ENCODE measurements at places on chromosomes 16 and 17.

- no peak for DNase-seq
These were observed 33.7 kb downstream of the RGS9 start for GRCh38 chr17:65170839-65171238.

DNA sequence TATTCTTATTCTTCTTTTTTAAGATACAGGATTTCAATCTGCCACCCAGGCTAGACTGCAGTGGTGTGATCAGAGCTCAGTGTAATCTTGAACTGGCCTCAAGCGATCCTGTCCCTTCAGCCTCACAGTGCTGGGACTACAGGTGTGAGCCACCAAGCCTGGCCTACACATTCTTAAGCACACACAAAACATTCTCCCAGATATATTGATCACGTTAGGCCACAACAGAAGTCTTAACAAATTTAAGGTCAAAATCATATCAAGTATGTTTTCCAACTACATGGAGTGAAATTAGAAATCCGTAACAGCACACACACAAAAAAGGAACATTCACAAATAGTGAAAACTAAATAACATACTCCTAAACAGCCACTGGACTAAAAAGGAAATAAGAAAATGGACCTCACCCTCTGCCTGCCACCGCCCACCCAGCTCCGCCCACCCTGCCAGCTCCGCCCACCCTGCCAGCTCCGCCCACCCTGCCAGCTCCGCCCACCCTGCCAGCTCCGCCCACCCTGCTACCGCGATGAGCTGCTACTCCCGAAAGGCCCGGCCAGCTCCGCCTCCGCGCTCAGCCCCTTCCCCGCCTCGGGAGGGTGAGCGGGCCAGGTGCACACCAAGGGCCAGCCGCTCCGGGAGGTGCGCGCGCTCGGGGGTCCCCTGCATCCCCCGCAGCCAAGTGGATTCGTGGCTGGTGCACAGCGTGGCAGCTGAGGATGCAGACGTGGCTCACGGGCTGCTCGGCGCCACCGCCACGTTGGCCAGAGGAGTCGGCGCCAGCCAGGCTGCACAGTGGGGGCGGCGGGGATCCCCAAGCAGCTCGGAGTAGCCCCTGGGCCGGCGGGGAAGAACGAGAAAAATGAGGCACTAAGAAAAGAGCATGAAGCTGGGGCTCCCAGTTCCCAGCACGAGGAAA lies 41.2 kb downstream of the C16orf87 start:
- peak; percentile 84 for DNase-seq

DNA sequence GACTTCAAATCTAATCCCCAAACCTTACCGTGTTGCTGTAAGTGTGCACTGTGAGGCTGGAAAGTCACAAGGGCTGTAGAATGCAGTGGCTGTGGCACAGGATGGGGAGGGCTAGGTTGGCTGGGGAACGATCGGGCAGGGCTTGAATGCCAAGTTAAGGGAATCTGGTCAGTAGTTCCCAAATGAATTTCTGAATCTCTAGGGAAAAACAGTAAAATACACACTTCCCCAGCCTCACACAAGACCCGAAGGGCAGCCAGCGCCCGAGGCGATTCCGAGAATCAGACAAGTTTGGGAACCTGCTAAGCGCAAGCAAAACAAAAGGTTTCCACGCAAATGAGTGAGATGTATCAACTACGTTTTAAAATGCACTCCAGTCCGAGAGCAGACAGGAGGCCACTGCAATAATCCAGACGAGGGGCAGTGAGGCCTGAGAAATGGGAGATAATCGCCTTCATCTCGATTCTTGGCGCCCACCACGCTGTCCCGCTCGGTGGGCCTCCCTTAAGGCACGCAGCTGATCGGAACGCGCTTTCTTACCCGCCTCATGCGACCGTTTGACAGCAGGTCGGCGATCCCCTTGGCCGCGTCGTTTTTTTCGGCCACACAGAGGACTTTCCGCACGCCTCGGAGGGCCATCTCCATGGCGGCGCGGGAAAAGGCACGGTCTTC lies 599 bp downstream of the TOP3A start:
- DNase-seq = peak; percentile 30

GRCh38 chr16:71796501-71797097 lies 12.0 kb downstream of the AP1G1 start:
- no peak for DNase-seq

GRCh38 chr17:58630883-58631522 lies 60.8 kb downstream of the TEX14 start:
- no peak for DNase-seq

- DNase-seq = no peak
These were observed 9.2 kb upstream of the ABR start for GRCh38 chr17:1188812-1189504.

DNA sequence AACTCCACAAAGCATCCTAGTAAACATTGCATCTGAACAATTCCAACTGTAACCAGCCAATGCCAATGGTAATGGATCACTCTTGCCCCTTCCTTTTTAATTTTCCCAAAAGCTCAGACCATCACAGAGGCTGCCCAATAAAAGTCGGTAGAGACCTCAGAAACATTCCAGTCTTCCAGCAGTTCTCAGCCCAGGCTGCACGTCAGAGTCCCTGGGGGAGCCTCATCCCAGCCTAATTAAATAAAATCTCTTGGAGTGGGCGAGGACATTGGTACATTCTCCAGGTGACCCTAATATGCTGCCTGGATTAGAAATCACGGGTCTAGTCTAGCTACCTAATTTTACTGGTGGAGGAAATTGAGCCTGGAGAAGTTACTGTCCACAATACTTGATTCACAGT lies 117.1 kb upstream of the MYOCD start:
- no peak for DNase-seq

- no peak for DNase-seq
These were observed 31.0 kb downstream of the MYH10 start for GRCh38 chr17:8599351-8600011.

DNA sequence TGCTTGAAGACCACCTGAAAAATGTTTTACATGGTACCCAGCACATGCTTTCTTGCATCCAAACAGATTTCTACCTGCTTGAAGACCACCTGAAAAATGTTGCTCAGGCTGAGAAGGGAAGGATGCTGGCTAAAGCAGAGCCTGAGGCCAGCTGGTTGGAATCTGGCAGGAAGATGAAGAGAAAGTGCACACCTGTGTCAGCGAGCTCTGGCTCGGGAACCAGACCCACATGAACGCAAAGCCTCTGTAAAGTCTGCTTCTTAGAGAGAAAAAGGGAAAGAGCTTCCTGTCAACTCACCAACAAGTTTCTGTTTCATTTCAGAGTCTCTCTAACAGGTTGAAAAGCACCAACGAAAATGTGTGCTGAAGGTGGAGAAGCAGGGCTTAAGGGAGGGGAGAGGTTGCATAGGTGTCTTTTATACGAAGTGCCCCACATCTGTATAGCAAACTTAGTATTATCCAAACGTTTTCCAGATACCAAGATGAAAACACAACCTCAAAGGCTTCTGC lies 226.0 kb downstream of the TOX3 start:
- DNase-seq = no peak

- DNase-seq = no peak
These were observed 190.7 kb upstream of the KCNJ16 start for GRCh38 chr17:69884356-69884755.

GRCh38 chr17:77905266-77905665 lies 53.2 kb upstream of the TNRC6C start:
- DNase-seq = no peak

DNA sequence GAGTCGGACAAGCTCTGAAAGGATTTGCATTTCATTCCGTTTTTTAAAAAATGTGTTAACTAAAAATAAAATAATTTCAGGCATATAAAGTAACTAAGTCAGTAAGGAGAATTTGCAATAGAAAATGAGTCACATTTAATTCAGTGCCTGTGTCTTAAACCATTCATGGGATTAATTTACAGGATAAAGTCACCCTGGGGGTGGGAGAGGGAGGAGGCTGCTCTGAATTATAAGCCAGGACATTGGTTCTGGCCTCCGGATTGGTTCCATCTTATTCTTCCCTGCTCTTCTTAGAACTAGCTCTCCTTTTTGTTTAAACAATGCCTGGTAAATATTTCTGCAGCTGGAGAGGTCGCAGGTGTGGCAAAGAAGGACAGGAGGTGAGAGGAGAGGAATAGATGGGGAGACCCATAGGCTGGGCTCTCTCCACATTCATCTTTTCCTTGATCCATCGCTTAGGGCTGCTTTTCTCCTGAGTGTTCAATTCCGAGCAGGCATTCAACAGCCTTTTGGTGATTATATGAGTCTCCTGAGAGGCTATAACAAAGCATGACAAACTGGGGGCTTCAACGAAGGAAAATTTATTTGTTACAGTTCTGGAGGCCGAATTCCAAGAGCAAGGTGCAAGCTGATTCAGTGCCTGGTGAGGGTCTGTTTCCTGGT lies 319.2 kb downstream of the PHKB start:
- no peak for DNase-seq

DNA sequence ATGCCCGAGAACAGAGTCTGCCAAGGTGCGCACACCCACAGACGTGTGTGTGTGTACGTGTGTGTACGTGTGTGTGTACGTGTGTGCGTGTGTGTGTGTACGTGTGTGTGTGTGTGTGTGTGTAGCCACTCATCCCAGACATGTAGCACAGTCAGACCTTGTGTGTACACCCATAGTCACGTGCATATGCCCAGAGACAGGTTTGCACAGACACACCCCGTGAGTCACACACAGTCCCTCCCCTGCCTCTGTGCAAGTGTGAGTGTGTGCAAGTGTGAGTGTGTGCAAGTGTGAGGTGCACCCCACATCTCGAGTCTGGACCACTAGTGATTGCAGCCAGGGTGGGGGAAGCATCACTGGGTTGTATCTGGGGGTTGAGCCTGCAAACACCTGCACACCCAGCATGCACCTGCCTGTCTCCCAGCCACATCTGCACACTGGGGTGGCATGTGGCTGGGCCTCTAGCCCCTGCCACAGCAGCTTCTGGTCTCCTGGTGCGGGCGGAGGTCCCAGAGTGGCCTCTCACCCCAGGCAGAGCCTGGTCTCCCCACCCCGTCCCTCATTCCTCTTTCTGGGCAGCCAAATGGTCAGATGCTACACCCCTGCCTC lies 23.6 kb downstream of the BAHCC1 start:
- no peak for DNase-seq

DNA sequence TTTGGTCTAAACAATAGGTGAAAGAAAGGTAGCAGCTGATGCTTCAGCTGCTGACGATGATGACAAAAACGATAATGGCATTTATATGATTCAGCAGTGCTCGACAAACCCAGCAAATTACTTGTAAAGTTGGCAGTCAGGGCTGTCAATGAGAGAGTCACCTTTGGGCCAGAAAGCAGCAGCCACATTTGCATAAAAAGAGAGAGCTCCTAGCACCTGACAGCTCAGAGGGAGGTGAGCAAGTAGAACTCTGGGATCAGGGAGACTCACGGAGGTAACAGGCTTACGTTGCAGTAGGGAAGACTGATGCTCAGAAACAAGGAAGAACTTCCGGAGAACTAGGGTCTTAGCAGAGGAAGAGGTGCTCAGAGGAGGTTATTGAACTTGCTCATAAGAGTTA lies 291.9 kb upstream of the ZFHX3 start:
- DNase-seq = no peak

- no peak for DNase-seq
These were observed 3.1 kb downstream of the FOXL1 start for GRCh38 chr16:86581458-86581857.

DNA sequence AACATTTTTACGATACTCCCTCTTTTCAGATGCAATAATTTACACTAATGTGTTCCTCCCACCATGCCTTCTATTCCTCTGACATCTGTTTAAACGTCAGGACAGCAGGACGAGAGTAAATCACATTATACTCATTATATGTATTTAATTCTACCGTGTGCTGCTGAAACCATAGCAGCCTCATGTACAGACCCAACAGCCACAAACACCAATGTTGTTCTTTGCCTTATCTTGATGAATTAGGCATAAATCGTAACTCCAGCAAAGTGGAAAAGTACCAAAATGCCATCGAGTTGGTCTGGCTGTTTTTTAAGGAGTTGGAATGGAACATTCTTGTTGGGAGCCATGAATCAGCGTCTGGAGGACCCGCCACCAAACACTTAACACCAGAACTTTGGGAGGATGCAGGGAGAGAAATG lies 82.9 kb upstream of the FOXF1 start:
- no peak for DNase-seq

- no peak for DNase-seq
These were observed 116.8 kb upstream of the SOX9 start for GRCh38 chr17:72004011-72004427.

GRCh38 chr16:67015313-67015731 lies 13.6 kb upstream of the CBFB start:
- DNase-seq = peak; percentile 23

- peak; percentile 62 for DNase-seq
These were observed 2.4 kb downstream of the DHRS7B start for GRCh38 chr17:21129023-21129681.

DNA sequence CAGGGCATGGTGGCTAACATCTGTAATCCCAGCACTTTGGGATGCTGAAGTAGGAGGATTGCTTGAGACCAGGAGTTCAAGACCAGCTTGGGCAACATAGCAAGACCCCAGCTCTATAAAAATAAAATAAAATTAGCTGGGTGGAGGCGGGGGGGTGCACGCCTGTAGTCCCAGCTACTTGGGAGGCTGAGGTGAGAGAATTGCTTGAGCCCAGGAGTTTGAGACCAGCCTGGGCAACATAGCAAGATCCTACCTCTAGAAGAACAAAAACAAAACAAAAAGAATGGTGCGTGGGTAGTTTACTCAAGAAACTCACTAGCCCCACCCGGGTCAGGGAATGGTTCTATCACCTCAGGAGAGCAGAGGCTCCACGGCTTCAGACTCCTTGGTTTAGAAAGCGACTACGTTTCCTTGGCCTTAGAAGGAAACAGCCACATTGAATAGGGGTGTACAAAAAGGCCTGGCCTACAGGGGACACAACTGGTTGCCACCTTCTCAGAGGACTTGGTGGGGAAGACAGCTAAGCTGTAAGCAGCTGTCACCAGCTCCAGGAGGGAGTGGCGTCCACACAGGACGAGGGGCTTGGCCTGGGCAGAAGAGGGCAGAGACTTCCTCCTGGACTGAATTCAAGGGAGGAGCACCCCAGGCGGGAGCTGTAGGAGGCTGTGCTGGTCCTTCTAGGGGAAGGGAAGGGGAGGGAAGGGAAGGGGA lies 716 bp downstream of the TK1 start:
- DNase-seq = peak; percentile 84
